ENCODE measurements at places on chromosomes 1 and 21. TPM values are rescaled to one million over a fixed set of nuclear protein-coding genes. Genes with fewer than 3 reads are reported as not detected.

DNA sequence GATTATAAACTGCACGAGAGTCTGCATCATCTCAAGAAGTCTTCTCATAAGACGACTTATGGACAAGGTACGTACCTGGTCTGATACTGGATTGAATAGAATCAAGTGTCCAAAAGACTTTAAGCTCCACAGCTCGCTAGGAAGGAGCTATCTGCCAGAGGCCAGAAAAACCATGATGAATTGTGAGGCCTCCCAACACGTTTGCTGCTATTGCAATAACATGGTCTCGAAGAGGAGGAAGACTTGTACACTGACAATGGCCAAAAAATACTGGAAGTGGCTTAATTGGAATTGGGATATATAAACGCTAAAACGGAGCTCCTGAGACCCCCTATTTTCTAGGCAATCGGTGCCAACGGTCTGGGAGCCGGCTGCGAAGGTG, 534 bp downstream of the DNAJC28 start:
- DNase-seq: no peak

- DNase-seq: no peak
These were observed 9.3 kb downstream of the NKAIN1 start for GRCh38 chr1:31230378-31230777.

DNA sequence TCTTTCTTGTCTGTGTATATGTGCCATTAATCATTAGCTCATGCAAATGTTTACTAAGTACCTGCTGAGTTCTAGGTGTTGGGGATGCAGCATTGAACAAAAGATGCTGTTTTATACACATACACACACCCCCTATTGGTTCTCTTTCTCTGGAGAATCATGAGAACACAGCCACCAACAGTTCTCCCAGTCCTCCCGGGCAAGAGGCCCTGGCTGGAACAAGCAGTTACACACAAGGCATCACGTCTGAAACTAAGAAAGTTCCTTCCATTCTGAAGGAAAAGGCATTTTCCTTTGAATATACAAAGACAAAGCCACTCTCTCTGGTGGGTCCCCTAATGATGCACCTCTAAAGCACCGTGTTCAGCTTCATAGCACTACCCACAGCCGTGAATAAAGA, 10.8 kb downstream of the CASP9 start:
- no peak for DNase-seq

GRCh38 chr1:215082532-215083382, at the start of gene KCNK2:
TSS of gene KCNK2 (plus strand) at chr1:215082737. CDS start at chr1:215083386, 649 bp downstream.
- DNase-seq: peak; percentile 8

GRCh38 chr1:248807067-248807737, 18.5 kb downstream of the SH3BP5L start:
- DNase-seq: peak; percentile 32

DNA sequence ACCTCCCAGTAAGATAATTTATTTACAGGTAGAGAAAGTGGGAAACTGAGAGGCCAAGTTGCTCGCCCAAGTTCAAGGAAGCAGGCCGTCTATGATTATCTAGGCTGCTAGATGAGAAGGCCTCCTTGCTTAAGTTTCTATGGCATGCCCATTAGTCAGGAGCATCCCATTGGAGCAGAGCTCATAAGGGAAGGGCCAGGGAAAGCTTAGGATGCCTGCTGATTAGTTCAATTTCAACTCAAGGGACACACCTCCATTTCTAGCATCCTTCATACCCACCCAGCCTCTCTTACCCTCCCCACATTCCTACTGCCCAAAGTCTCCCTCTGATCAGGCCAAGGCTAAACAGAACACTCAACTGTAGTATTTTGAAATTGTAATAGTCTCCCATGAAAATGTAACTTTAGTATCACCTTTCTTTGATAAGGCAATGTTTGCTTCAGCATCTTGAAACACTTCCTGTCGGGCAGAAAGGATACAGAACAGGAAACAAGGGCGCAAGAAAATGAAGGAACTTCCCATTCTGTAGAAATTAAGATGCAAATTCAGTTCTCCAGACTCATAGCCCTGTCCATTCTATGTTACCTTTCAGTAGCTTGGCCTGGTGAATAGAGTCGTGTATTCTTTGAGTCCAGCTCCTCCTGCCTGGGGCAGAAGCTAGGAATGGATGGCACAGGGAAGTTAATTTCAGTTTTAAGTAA, 46.3 kb upstream of the TARBP1 start:
- no peak for DNase-seq

DNA sequence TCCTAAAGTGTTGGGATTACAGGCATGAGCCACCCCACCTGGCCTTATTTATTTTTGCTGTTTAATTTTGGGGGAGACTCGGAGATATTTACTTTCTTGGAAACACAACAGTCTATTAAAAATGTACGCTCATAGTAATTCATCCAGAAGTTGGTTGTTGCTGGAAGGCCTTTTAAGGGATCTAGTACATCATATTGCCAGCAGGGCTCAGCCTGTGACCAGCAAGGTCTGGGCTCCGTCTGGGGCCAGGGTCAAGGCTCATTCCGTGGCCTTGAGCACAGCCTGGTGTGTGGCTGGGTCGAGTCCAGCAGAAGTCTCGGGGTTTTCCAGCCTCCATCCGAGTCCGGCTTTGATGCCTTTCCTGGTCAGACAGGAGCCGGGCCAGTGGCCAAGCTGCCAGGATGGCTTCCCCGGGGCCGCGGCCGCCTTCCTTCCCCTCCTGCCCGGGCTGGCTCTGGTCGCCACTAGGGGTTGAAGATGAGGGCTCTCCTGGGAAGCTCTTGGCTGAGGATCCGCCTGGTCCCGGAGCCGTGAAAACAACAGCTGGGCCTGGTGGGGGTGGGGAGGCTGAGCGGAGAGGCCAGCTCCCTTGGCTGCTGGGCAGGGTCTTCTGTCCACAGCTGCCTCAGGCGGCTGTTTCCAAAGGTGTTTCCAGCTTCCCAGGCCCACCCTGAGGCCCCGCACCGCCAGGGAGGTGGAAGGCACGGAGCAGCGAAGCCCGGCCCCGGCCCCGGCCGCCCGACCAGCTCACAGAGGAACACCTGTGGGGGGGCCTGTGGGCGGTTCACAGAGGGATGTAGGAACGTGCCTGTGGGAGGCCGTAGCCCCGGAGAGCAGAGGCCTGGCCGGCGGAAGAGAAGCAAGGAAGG, 5.1 kb upstream of the VWA1 start:
- DNase-seq: no peak

DNA sequence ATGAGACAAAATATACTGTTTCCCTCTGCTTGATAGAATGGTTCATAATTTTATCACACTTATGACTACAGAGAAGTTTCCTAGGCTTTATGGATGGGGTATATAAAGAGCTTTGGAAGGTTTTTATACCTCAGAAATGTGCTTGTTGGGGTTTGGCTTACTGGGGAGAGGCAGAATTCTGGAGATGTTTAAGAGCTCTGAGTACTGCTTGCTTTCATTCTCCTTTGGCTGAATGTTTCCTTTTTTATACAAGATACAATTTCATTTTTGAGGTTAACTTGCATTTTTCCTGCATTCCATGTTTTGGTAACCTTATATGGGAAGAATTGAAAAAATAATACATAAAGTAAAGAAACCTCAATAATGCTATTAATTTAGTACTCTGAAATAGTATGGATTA, 157.7 kb upstream of the COL11A1 start:
- DNase-seq: no peak

GRCh38 chr1:94792473-94793295, 27.5 kb upstream of the SLC44A3 start:
- DNase-seq: peak; percentile 82

DNA sequence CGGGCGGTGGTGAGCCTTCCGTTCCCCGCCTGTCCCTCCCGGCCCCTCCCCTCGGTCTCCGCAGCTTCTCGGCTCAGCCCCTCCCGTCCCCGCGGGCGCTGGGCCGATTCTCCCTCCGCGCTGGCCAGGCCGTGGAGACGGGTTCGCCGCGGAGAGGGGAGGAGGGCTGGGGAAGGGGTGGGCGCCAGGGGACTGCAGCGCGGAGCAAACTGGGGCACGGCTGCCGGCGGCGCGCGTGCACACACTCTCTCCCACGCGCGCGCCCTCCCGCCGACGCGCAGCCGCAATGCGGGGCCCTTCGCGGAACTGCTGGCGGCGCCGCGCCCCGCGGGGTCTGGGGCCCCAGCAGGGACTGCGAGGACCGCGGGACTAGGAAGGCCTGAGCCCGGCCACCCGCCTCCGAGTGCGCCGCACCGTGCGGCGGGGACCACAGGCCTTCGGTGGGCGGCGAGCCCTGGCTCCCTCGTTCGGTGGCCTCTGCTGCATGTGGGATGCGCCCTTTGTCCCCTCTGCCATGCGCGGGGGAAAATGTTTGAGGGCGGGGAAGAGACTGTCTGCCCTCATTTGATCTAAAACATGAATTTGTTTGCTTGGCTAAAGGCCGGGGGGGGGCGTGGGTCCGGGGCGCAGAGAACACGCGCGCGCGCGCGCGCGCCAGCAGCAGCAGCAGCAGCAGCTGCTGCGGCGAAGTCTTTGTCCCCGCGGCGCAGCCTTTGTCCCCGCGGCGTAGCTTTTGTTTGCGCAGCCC, 90.7 kb upstream of the VAMP3 start:
- no peak for DNase-seq

GRCh38 chr1:235074523-235075047, 54.1 kb downstream of the TOMM20 start:
- DNase-seq: peak; percentile 67

GRCh38 chr21:37965088-37965805, 49.0 kb upstream of the KCNJ6 start:
- DNase-seq: no peak

GRCh38 chr1:6028042-6028850, 17.4 kb upstream of the KCNAB2 start:
- DNase-seq: peak; percentile 78

- no peak for DNase-seq
These were observed 12.8 kb upstream of the PLA2G2E start for GRCh38 chr1:19936061-19936750.

DNA sequence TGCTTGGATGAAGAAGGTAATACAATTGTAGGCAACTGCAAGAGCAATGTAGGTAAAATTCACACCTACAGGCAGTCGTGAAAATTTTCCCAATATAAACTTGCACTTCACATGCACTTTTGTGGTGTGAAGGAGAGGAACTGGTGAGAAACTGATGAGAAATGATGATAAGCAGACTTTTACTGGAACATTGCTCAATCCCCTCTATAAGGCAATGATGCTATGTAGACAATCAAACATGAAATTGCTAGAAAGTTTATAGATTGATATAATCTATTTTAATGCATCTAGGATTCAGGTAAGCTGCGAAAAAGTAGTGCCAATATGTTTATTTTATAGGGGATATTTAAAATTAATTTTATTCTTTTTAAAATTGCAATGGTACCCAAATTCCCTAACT, 802.2 kb downstream of the KCNT2 start:
- DNase-seq: no peak

GRCh38 chr21:28875078-28875477, 117.6 kb downstream of the LTN1 start:
- DNase-seq: peak; percentile 11

FCAMR gene
- total RNA-seq: not detected

RNF186 gene
- total RNA-seq: not detected

NFASC gene
- 7.3 TPM for total RNA-seq

CD84 gene
- not detected for total RNA-seq

CELA2B gene
- total RNA-seq: not detected

All from HT1080 (cell line).